Liver (tissue), 10 donors: ENCODE measurements at places on chromosomes 4 and X.

- DNase-seq = no peak
Measured at GRCh38 chrX:153426204-153426603, 14.9 kb downstream of the ZFP92 start.

DNA sequence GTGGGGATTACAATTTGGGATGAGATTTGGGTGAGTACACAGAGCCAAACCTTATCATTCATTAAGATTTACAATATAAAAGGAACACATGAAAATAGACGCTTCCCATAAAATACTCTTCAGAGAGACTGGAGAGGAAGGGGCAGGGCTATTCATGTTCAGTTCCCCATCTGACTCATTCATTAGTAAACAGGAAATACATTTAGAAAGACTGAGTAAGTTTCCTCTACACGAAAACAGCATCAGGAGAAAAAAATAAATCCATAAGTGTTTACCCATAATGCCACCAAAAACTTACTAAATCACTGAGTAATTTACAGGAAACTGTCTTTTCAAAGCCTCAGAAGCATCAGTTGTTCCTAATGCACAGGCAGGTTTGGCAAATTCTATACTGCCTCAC, 255.4 kb upstream of the CXorf51A start:
- DNase-seq = no peak

DNA sequence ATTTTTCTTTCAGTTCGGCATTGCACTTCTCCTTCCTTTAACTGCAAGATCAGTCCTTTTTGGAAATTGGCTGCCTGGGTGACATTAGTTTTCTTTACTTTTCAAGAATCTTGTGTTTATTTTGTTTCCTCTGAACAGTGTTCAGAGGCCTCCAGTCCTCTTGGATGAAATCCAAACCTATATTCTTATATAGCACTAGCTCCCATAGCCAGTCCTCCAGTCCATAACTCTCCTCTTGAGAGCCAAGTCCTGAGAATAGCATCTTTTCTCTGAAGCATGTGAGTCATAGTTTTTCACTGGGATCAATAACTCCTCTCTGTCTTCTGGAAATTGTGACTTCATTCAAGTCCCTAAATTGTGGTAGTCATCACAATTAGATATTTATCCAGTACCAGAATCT, 357.5 kb downstream of the RAPGEF2 start:
- no peak for DNase-seq

GRCh38 chrX:17944833-17945497, 83.9 kb upstream of the RAI2 start:
- no peak for DNase-seq

- no peak for DNase-seq
Measured at GRCh38 chr4:143384381-143384994, 47.8 kb downstream of the GAB1 start.
